Kidney epithelial cell (primary cell): ENCODE measurements at places on chromosomes 7 and 10. TPM values are rescaled to one million over a fixed set of nuclear protein-coding genes. Genes with fewer than 3 reads are reported as not detected.

Gene GPC2
- total RNA-seq, result 13.6 and 14.7 TPM in 2 replicates

Gene FAM171A1
- 32.0 and 34.0 TPM in 2 replicates for total RNA-seq

Gene DENND2A
- total RNA-seq, result 11.2 and 14.8 TPM in 2 replicates

Gene GTF2I
- total RNA-seq, result 127 and 129 TPM in 2 replicates

Gene CHRM2
- total RNA-seq, result not detected in 2 replicates

Gene SCRN1
- total RNA-seq, result 79.6 and 91.3 TPM in 2 replicates

Gene SPDYE9
- not detected in 2 replicates for total RNA-seq

Gene OPALIN
- total RNA-seq, result not detected in 2 replicates

Gene CARD11
- 31.0 and 31.4 TPM in 2 replicates for total RNA-seq

Gene CLDN3
- 100 and 123 TPM in 2 replicates for total RNA-seq
